Fibroblast of lung (primary cell): ENCODE measurements at places on chromosomes 2 and 18. TPM values are rescaled to one million over a fixed set of nuclear protein-coding genes. Genes with fewer than 3 reads are reported as not detected.

DNA sequence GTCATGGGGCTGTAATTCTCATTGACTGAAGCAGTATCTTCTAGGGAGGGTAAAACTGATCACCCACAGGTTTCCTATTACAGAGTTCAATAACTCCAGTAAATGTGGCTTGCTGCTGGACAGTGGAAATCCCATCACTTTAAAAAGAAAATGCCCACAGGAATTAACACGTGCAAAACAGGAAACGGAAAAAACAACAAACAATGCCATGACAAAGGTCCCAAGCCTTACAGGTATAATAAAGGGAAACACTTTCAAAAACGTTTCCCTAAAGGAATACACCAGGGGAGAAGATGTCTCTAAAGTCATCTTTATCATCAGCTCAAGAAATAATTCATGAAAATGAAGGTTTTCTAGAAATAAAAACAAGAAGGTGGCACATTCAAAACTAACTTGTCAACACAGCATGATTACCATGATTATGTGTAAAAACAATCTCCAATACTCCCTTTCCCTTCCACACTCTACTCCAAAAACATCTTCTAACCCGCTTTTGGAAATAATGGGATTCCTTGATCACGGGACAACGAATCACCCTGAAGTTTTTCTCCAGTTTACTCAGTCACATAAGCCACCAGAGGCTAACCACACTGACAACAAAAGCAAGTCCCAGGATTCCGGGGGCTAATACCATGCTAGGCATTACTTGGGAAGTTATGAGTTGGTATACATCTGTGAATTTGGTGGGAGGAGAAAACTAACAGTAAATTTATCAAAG is 167.9 kb downstream of the TCF4 start:
- H3K4me3 ChIP-seq, result peak overlapping the region; percentile 54
- H3K4me1 ChIP-seq, result peaks cover 4% of the 10 kb centered on the region
- no peaks in the 10 kb centered on the region for H3K36me3 ChIP-seq
- peak; percentile 57 for DNase-seq

GRCh38 chr2:154381931-154382794 is 316.3 kb upstream of the KCNJ3 start:
- no peak for DNase-seq
- no peak overlapping the region for H3K4me3 ChIP-seq
- H3K27ac ChIP-seq, result no peak overlapping the region
- no peaks in the 10 kb centered on the region for H3K27me3 ChIP-seq

REG3A gene
- not detected in 2 replicates for total RNA-seq

DNA sequence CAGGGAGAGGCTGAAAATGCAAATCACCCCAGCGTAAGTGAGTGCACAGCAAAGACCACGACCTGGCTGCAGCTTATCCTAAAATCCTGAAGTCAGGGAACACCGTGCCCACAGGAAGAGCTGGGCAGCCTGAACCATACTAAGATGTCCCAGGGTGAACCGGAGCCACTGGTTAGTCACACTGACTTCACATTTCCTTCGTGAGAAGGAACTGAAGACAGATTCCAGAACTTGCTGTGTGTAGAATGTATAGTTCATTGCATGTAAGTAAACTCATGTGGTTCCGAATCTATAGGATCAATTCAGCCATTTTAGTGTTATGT is 84.6 kb upstream of the NDUFV2 start:
- H3K4me3 ChIP-seq, result peak overlapping the region; percentile 13
- no peak for DNase-seq
- no peaks in the 10 kb centered on the region for H3K36me3 ChIP-seq
- no peaks in the 10 kb centered on the region for H3K27me3 ChIP-seq
- peaks cover 10% of the 10 kb centered on the region for H3K4me1 ChIP-seq

CMPK2 gene
- total RNA-seq, result 0.26 and 0.33 TPM in 2 replicates

GRCh38 chr2:172609488-172609887 is 53.6 kb downstream of the PDK1 start:
- H3K36me3 ChIP-seq, result no peaks in the 10 kb centered on the region
- DNase-seq, result no peak
- H3K4me3 ChIP-seq, result no peak overlapping the region
- H3K27ac ChIP-seq, result no peak overlapping the region
- H3K4me1 ChIP-seq, result no peaks in the 10 kb centered on the region

DNA sequence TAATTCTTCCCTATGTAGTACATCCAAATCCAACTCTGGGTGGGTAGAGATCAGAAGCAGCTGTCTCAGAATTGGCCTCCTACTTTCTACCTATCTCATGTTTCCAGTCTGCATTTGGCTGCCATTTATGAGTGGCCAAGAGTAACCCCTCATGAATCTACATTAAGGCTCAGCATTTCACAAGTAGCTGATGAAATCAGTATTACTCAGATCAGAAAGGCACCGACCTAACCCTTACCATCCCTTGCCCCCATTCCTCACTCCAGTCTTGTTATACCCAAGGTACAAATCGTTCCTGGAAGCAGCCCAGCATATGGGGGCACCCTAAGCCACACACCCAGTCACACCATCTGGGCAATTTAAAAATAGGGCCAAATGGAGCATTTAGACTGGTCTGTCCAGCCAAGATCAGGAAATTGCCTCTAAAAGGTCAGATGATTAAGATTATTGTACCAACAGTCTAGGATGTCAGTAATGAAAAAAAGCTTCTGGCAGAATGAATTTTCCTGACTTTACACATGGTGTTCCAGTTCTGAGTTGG is 37.1 kb downstream of the CD28 start:
- DNase-seq, result peak; percentile 97
- H3K4me3 ChIP-seq, result no peak overlapping the region
- H3K27ac ChIP-seq, result no peak overlapping the region
- no peaks in the 10 kb centered on the region for H3K27me3 ChIP-seq

DNA sequence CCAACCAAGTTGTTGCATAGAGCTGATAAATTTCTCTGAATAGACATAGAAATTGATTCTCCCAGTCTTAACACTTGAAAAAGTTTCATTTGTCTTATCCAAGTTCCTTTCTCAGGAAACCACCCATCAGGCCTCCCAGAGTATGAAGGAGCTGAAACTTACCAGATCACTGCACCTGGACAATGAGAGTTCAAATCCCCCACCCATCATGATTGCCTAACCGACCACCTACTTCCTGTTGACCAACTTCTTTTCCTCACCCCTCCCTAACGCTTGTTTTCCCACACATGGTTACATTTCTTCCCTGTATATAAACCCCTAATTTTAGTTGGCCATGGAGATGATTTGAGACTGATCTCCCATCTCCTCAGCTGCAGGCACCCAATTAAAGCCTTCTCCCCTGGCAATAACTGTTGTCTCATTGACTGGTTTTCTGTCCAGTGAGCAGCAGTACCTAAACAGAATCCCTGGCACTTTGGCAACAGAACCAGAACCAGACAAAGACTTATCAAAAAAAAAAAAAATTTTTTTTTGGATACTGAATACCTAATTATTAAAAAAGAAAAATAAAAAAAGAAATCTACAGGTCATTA is 103.0 kb downstream of the SPIRE1 start:
- no peaks in the 10 kb centered on the region for H3K27me3 ChIP-seq
- no peak overlapping the region for H3K4me3 ChIP-seq
- H3K4me1 ChIP-seq, result peaks cover 3% of the 10 kb centered on the region
- no peak overlapping the region for H3K27ac ChIP-seq

DNA sequence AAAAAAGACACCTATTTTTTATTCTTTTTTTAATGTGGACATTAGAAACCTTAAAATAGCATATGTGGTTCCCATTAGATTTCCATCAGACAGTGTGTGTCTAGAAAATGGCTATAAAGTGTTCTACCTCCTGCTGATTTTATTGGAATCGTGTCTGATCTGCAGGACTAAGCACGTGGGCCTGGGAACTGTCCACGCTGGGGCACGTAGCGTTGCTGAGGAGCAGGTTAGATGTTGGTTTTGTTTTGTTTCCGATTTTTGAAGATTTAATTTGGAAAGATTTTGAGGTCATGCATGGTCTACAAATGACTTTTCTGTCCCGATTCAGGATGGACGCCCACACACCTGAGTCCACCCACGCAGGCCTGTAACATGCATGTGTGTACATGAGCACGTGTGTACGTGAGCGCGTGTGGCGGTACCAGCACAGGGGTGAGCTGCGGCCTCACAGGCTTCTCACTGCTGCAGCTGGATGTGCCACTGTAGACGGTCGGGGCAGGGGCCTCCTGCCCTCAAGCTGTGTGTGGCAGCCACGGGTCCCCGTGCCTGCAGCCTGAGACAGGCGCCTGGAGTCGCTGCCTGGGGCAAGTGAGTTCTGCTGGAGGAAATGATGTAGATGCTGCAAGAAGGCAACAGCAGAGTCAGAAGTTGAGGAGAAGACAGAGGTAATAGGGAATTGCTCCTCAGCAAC is 99.7 kb upstream of the CTDP1 start:
- H3K27ac ChIP-seq, result no peak overlapping the region
- no peaks in the 10 kb centered on the region for H3K36me3 ChIP-seq
- DNase-seq, result no peak
- H3K4me3 ChIP-seq, result no peak overlapping the region

IL1F10 gene
- not detected in 2 replicates for total RNA-seq
